Smooth muscle cell of the brain vasculature (primary cell): ENCODE measurements at places on chromosomes 2 and 18.

GRCh38 chr18:38933910-38934510 is 1368.4 kb upstream of the CELF4 start:
- no peak for DNase-seq

DNA sequence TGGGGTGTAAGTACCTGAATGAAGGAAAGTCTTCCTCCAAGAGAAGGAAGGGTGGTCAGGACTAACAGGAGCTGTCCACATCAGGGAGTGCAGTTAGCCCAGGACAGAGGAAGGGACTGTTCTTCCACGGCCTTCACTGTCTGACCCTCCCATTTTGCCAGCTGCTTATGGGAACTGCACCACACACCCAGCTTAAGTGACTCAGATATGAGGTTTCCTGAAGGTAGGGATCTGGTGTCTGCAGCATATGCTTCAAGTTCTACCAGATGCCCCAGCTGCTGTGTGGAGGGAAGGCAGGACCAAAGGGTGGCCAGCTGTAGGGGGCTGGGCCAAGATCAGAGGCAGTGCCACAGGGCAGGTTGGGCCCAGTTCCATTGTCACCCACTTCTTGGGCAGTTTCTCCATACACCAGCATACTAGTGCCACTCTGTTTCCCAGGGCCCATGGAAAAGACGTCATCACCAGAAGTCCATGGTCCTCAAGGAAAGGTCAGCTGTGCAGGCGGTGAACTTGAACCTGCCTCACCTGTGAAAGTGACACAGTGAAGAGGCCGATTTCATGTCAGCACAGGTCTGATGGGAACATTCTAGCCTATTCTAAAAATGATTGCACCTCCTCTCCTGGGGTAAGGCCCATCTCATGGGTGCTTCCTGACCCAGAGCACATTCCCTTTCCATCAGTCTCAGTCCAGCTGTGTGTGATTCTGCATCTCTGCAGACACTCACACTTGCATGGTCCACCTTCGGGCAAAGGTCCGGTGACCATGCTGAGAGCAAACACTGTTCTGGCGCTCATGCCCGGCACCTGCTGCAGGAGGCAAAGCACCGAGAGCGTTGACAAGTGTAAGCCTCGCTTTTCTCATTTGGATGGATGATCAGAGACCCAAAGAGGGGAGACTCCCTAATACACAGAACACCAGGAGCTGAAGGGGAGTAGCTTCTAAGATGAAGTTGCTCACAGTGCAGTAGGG is 68.0 kb downstream of the ACAA2 start:
- no peak for DNase-seq

- DNase-seq = no peak
These were observed 73.7 kb upstream of the ETAA1 start for GRCh38 chr2:67323209-67323991.

- DNase-seq = no peak
These were observed 187.3 kb downstream of the FAM210A start for GRCh38 chr18:13539050-13539449.

DNA sequence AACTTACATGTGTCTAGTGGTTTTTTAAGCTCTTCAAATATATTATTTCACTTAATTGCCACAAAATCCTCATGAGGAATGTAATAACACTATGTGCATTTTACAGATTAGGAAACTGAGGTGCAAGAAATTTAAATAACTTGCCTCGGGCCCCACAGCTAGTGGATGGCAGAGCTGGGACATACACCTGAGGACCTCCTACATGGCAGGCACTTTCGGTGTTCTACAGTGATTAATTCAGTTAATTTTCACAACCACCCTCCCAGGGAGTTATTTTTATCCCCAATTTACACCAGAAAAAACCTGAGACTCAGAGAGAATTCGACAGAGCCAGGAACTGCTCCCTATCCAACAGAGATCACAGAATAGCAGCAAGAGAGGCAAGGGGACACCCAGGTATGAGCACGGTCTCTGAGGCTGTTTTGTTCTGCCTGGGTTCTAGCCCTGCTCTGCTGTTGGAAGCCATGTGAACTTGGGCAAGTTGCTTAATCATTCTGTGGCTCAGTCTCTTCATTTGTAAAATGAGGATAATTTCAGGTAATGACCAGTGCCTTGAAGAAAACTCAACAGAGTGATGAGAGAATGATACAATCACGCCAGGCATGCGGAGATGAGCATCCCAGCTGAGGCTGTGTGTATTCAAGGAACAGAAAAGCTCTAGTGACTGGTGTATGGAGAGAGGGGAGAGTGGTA is 82.3 kb downstream of the MYCN start:
- DNase-seq = no peak

DNA sequence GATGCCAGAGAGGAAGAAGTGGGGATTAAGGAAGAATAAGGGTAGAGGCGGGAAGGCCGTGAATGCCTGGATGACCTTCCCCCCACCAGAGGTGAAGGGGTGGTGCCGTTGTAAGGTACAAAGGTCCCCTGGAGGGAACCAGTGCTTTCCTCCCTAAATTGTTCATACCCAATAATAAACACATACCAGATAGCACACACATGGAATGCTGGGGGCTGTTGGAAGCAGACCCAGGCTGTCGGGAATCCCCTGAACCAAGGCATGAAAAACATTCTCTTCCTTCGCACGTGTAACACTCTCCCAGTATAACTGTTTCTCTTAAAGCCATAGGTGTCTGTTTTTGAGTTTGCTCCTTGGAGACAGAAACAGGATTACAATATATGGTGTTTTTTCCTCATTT is 107.1 kb upstream of the CTAGE1 start:
- DNase-seq = no peak

DNA sequence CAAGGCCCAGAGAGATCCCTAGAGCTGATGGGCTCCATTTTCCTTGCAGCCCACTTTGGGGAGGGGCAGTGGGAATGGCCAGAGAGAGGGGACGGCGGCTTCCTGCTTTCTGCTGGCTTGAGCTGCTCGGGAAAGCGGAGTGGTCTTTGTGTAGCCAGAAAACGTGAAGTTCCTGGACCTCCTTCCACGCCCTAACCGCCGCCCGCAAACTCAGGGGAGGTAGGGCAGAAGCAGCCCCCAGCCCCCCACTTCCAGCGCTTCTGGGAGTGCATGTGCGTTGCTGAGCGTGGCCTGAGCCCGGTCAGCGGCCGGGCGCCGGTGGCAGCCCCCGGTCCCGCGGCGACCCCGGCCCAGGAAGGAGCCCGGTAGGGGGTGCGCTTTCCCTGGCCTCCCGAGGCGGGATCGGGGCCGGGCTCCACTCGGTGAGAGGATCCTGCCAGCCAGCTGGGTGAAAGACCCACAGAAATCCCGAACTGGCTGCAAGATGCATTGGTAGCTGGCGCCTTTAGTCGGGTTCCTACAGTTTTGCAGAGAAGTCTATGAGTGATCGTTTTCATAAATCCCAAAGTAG is 25.3 kb upstream of the BOD1L2 start:
- DNase-seq = no peak

DNA sequence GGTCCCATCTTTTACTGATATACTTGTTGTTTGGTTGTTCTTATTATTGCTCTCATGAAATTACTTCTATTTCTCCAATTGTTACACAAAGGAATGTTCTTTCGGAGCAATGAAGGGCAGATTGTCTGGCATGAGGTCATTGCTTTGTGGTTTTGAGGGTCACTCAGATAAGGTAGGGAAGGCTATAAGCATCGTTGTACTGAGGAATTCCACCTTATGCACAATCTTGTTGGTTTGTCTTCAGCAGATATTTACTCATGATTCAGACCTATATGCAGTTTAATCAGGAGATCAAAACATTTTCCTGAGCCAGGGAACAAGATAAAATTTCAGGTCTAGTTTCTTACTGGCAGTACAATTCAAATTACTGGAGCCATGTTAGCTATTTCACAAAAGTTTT is 163.0 kb upstream of the SPHKAP start:
- DNase-seq = no peak

GRCh38 chr2:96103761-96104486 is 12.4 kb downstream of the ADRA2B start:
- DNase-seq = no peak

DNA sequence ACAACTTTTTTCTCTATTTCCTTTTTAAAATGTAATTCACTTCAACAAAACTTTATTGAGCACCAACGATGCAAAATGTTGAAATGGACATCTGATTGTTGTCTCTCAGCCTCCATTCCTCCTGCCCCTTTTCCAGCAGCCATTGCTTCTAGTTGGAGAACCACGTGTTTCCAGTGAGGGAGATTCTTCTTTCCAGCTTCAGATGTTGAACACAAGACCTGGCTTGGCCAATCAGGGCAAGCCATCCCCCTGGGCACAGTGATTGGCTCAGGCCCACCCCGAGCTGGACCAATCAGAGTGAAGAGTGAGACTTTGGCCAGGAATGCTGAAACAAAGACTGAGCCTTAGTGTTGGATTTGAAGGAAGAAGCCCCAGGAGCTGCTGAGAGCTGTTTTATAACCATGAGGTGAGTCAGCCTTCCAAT is 59.0 kb downstream of the E2F6 start:
- DNase-seq = no peak
